ENCODE measurements at places on chromosomes 1 and 21. TPM values are rescaled to one million over a fixed set of nuclear protein-coding genes. Genes with fewer than 3 reads are reported as not detected.

GRCh38 chr1:89898695-89899470 lies 78.1 kb downstream of the LRRC8D start:
- no peaks in the 10 kb centered on the region for H3K27me3 ChIP-seq
- peaks cover 4% of the 10 kb centered on the region for H3K4me1 ChIP-seq
- H3K27ac ChIP-seq = no peak overlapping the region

Gene GPR25
- total RNA-seq = not detected

GRCh38 chr1:201461645-201462441 lies 7.1 kb downstream of the PHLDA3 start:
- H3K27me3 ChIP-seq = no peaks in the 10 kb centered on the region
- H3K27ac ChIP-seq = no peak overlapping the region
- DNase-seq = no peak
- H3K4me3 ChIP-seq = no peak overlapping the region

Gene TSPAN1
- total RNA-seq = 0.33 TPM

GRCh38 chr1:19643602-19644394 lies at the start of gene NBL1:
TSS of gene NBL1 (plus strand) at chr1:19644311. CDS start at chr1:19655031, 10,720 bp downstream.
- no peak for DNase-seq
- H3K4me3 ChIP-seq = peak within 1 kb of the TSS; percentile 57
- no peaks in the 10 kb centered on the region for H3K36me3 ChIP-seq
- H3K27ac ChIP-seq = no peak within 1 kb of the TSS

DNA sequence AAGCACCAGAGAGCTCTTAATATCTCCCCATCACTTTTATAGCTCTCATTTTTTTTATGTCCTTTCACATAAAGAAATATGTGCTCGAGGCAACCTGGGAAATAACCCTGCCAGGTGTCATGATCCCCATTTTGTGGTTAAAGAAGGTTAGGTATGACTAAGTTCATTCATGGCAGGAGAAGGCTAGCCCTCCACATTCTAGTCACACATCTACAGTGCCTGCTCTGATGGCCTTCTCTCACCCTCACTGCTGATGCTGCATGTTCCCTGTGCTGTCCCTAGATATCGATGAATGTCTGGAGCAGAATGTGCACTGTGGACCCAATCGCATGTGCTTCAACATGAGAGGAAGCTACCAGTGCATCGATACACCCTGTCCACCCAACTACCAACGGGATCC lies 187.5 kb downstream of the TPR start:
- no peak overlapping the region for H3K27ac ChIP-seq
- H3K27me3 ChIP-seq = no peaks in the 10 kb centered on the region
- H3K4me1 ChIP-seq = no peaks in the 10 kb centered on the region
- no peaks in the 10 kb centered on the region for H3K36me3 ChIP-seq
- no peak for DNase-seq
- H3K4me3 ChIP-seq = no peak overlapping the region

DNA sequence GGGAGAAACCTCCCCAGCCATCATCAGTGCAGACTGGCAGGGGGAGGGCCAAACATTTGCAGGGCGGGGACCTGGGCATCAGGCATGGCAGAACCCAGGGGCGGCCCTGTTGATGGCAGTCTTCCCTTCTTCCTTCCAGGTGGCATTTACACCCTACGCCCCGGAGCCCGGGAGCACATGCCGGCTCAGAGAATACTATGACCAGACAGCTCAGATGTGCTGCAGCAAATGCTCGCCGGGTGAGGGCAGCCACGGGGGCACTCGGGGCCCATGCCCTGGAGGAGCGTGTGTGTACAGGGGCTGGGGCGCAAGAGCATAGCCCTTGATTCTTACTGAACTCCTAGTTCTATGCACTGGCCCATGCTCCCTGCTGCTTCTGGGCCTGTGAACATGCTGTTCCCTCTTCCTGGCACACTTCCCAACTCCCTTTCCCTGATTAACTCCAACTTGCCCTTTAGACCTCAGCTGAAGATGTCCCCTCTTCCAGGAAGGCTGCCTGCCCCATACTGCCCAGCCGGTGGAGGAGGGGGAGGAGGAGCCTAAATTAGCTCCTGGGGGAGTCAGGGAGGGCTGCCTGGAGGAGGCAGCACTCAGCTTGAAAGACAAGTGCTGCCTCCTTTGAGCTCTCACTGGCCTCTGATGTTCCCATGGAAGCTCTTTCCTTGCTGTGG lies 22.0 kb downstream of the TNFRSF1B start:
- no peak for DNase-seq
- no peaks in the 10 kb centered on the region for H3K27me3 ChIP-seq
- H3K36me3 ChIP-seq = peaks cover 22% of the 10 kb centered on the region
- H3K4me3 ChIP-seq = no peak overlapping the region
- H3K4me1 ChIP-seq = peaks cover 46% of the 10 kb centered on the region
- H3K27ac ChIP-seq = no peak overlapping the region

DNA sequence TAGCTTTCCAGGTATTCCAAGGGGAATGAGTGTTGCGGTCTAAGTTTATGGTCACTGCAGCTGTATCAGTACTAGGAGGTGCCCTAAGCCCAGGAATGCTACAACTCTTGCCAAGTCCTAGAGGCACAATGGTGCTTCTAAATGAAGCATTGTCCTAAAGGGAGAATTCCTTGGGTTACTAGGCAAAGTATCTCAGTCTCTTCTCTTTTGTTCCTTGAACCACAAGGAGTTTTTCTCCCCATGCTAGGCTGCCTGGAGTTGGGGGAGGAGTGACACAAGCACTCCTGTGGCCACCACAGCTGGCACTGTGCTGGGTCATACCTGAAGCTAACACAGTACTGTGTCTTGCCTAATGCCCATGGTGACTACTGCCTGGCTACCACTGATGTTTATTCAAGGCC lies 50.7 kb downstream of the KMO start:
- H3K27me3 ChIP-seq = no peaks in the 10 kb centered on the region
- H3K4me1 ChIP-seq = no peaks in the 10 kb centered on the region
- DNase-seq = no peak
- no peak overlapping the region for H3K4me3 ChIP-seq

- H3K27me3 ChIP-seq = no peaks in the 10 kb centered on the region
- H3K4me1 ChIP-seq = peaks cover under 1% of the 10 kb centered on the region
- DNase-seq = no peak
- H3K4me3 ChIP-seq = no peak overlapping the region
- no peak overlapping the region for H3K27ac ChIP-seq
Measured at GRCh38 chr21:36511484-36512220, 31.7 kb upstream of the CLDN14 start.

Gene S100A9
- 191 TPM for total RNA-seq

DNA sequence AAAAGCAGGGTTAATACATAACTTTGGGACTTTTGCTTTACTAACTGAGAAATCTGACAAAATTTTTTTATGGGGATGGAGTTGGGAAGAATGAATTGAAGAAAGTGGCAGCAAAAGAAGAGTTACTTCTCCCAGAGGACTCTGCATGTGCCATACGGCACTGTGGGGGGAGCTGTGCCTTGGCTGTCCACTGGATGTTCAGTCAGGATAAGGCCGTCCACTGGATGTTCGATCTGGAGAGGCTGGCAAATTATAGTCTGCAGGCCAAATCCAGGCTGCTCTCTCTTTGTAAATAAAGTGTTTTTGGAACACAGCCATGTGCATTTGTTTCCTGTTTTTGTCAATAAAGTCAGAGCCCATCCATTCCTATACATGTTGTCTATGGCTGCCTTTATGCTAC lies 4.5 kb upstream of the MAP3K7CL start:
- H3K4me1 ChIP-seq = no peaks in the 10 kb centered on the region
- no peak for DNase-seq
- H3K27me3 ChIP-seq = no peaks in the 10 kb centered on the region
- no peaks in the 10 kb centered on the region for H3K36me3 ChIP-seq

- H3K36me3 ChIP-seq = peaks cover 6% of the 10 kb centered on the region
- no peaks in the 10 kb centered on the region for H3K27me3 ChIP-seq
- H3K4me1 ChIP-seq = no peaks in the 10 kb centered on the region
Measured at GRCh38 chr1:62159940-62160348, 34.7 kb upstream of the L1TD1 start.

Gene IVL
- not detected for total RNA-seq

Gene TMEM200B
- 4.5 TPM for total RNA-seq

- no peaks in the 10 kb centered on the region for H3K27me3 ChIP-seq
- no peak overlapping the region for H3K4me3 ChIP-seq
- H3K36me3 ChIP-seq = no peaks in the 10 kb centered on the region
- no peak for DNase-seq
Measured at GRCh38 chr1:75423136-75423535, 187.8 kb downstream of the SLC44A5 start.

Gene CD101
- 1.0 TPM for total RNA-seq

- H3K27ac ChIP-seq = no peak overlapping the region
- H3K27me3 ChIP-seq = no peaks in the 10 kb centered on the region
- H3K4me3 ChIP-seq = no peak overlapping the region
- H3K36me3 ChIP-seq = no peaks in the 10 kb centered on the region
- peak; percentile 17 for DNase-seq
- peaks cover 2% of the 10 kb centered on the region for H3K4me1 ChIP-seq
Measured at GRCh38 chr1:22290157-22290556, 147.3 kb upstream of the WNT4 start.

- no peak overlapping the region for H3K27ac ChIP-seq
- no peaks in the 10 kb centered on the region for H3K4me1 ChIP-seq
- no peaks in the 10 kb centered on the region for H3K36me3 ChIP-seq
- DNase-seq = peak; percentile 16
- no peaks in the 10 kb centered on the region for H3K27me3 ChIP-seq
Measured at GRCh38 chr1:30313176-30313575, 410.2 kb downstream of the MATN1 start.

Gene TP73
- total RNA-seq = 0.19 TPM

DNA sequence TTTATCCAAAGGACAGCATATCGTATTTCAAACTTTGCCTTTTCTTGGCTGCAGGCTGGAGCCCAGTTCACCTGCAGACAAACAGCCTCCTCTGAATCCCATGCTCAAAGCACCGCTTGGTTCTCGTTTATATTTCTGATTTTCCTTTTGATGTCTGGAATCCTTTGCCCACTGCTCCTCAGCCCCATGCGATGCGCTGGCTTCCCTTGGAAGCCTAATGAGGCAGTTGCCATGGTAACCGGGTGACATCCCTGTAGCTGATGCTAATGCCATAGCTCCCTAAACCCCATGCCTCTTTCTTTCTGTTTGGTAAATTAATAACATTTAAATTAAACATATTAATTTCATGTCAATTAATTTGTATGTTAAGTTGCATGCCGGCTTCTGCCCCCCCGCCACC lies 327.1 kb downstream of the PRDM2 start:
- H3K27ac ChIP-seq = no peak overlapping the region
- H3K27me3 ChIP-seq = no peaks in the 10 kb centered on the region
- no peak overlapping the region for H3K4me3 ChIP-seq
- no peaks in the 10 kb centered on the region for H3K36me3 ChIP-seq

DNA sequence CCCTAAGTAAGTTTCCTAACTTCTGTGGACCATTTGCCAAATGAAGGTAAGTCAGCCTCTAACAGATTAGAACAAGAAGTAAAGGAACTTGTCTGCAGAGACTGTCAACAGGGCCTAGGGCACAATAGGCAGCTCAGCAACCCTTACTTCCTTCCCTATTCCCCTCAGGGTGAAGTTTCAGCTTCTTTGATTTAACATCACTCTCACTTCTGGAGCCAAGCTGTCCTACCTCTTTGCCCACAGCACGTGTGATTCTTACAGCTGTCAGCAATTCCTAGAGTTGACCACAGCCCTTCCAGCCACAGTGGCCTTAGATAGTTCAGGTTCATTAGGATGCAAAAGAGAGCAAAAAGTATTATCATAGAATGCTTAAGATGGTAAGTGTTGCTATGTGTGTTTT lies 7.6 kb upstream of the EIF4G3 start:
- no peak overlapping the region for H3K27ac ChIP-seq
- H3K4me3 ChIP-seq = no peak overlapping the region
- no peak for DNase-seq

GRCh38 chr1:229508823-229509337 lies 739 bp upstream of the NUP133 start:
- peaks cover 7% of the 10 kb centered on the region for H3K36me3 ChIP-seq
- H3K27ac ChIP-seq = peak overlapping the region; percentile 78
- peaks cover 10% of the 10 kb centered on the region for H3K4me1 ChIP-seq
- no peaks in the 10 kb centered on the region for H3K27me3 ChIP-seq
- peak overlapping the region; percentile 96 for H3K4me3 ChIP-seq

Gene OLIG2
- not detected for total RNA-seq

DNA sequence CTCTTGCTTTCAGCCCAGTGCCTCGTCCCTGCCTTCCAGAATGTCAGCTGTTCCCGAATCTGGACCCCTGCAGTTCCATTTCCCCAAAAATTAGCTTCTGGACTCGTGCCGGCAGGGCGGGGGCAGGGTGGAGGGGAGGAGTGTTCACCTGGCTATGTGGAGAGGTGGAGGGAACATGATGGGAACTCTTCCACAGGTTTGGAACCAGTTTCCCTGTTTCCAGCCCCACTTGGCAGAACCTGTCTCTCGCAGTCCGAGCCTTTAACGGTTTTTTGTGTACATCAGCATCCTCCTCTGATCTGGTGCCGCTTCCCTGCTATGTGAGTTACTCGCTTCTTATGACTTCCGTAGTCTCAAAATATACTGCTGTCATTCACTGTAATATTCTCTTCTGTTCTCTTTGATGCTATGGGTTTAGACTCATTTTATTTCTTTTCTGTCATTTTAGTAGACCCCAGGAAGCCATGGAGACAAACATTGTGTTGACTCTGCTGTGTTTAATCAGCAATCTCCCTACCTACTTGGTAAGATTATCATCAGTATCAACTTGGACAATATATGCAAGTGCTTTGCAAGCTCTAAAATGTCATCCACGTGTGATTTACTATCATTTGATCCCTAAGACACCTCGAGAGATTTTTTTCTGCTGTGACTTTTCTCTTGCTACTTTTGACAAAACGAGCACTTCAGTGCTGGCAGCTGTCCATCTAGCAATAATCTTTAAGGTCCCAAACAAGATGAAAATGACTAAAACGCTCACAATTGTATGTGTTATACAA lies 33.3 kb upstream of the HNRNPU start:
- H3K27ac ChIP-seq = no peak overlapping the region
- H3K27me3 ChIP-seq = no peaks in the 10 kb centered on the region
- H3K4me1 ChIP-seq = no peaks in the 10 kb centered on the region
- DNase-seq = no peak
- no peaks in the 10 kb centered on the region for H3K36me3 ChIP-seq
- H3K4me3 ChIP-seq = no peak overlapping the region

GRCh38 chr1:96416111-96416595 lies 305.4 kb upstream of the PTBP2 start:
- H3K4me1 ChIP-seq = no peaks in the 10 kb centered on the region
- H3K4me3 ChIP-seq = no peak overlapping the region
- H3K27me3 ChIP-seq = no peaks in the 10 kb centered on the region
- no peaks in the 10 kb centered on the region for H3K36me3 ChIP-seq
- DNase-seq = no peak
- no peak overlapping the region for H3K27ac ChIP-seq

Gene SLC44A5
- total RNA-seq = 0.25 TPM

GRCh38 chr1:92833840-92834239 lies 2.0 kb downstream of the RPL5 start:
- H3K27ac ChIP-seq = no peak overlapping the region
- peaks cover 9% of the 10 kb centered on the region for H3K4me1 ChIP-seq
- H3K27me3 ChIP-seq = no peaks in the 10 kb centered on the region

Gene GUCA2B
- total RNA-seq = not detected

GRCh38 chr1:221104596-221104995 lies 225.4 kb downstream of the HLX start:
- H3K27ac ChIP-seq = no peak overlapping the region
- no peaks in the 10 kb centered on the region for H3K4me1 ChIP-seq
- no peaks in the 10 kb centered on the region for H3K36me3 ChIP-seq
- H3K4me3 ChIP-seq = no peak overlapping the region
- no peaks in the 10 kb centered on the region for H3K27me3 ChIP-seq

Gene LRRC8C
- 3.5 TPM for total RNA-seq
